ENCODE measurements at places on chromosomes 2 and 18.

DNA sequence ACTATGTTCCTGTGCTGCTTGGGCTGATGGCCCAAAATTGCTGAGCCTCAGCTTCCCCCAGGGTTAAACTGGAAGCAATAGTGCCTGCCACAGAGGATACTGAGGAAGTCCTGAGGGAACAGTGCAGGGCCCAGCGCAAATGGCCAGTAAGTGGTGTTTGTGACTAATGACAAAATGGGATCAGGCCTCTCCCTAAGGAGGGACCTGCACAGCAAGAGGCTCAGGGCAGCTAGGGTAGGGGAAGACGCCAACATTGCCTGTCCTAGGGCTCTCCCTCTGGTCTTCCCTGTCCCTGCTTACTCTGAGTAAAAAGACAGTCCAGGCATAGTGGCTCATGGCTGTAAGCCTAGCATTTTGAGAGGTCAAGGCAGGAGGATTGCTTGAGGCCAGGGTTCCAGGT, 37.8 kb downstream of the INO80C start:
- no peak for DNase-seq

DNA sequence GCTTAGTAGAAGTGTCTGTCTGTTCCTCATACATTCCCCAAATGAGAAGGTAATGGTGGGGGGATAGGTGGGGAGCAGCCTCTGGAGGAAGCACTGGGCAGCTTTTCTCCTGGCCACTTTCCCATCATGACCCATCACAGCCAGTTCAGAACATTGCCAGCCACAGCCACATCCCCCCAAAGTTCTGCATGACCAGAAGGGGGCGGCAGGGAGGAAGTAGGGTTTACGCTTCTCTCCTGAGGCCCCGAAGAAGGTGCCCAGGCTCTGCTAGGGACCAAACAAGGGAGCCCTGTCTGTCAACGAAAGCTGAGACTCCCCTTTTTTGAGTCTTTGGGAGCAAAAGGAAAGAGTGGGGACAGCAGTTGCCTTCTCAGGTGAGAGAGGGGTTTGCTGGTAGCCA, 7.7 kb downstream of the IGFBP5 start:
- no peak for DNase-seq

DNA sequence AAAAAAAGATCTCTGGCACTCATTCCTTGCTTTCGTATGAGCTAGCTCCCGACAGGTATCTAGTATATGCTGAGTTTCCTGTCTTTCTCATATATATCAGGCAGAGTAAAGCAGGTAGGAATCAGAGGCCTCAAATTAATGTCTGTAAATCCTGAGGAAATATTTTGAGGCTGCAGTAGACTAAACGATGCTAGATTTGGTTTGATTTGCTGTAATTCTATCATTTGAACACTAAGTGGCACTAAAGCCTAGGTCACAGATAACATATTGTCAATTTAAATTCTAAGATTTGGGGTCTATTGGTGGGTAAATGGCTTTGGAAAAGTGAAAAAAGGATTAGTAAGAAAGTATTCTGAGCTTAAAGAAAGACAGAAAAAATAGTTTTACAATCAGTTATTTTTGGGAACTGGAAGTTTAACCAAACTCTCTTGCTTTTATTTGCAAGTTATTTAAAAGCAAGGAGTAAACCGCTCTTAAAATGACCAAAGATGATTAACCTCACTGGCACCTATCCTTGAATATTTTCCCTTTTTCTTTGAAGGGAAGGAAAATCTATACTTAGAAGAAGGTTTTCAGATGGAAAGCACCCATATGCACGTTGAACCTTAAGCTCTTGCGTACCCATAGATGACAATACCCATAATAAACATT, 37.6 kb upstream of the SLC4A10 start:
- no peak for DNase-seq

DNA sequence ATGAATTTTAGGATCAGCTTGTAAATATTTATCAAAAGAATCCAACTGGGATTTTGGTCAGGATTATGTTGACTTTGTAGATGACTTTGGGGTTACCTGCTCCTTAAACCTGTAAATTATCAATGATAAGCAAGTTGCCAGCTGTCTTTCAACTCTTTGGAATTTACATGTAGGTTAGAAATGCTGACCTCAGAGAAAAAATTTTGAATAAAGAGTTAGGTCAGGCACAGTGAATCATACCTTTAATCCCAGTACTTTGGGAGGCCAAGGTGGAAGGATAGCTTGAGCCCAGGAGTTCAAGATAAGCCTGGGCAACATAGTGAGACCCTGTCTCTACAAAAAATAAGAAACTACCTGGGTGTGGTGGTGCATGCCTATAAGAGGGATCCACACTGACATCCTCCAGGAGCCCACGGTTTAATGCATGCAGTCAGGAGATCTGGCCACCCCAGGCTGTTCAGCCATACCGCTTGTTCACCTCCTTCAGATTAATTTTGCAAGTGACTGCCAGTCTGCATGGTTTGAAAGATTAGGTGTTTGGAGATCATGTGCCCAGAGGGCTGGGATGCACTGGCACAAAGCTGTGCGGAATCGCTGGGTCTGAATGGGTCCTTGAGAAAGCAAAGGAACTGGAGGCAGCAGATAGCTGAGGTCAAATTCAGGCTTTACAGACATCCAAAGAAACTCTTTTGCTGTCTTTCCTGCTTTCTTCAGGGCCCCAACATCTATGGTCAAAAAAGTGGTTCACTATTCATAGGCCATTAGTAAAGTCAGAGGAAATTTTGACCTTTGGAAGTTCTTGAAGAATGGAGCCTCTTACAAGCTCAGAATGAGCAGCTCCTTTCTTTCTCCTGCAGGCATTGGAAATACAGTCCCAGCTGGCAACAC, 83.4 kb upstream of the TXNDC2 start:
- no peak for DNase-seq

- no peak for DNase-seq
These were observed 21.3 kb upstream of the TMEM131 start for GRCh38 chr2:98016908-98017670.

GRCh38 chr2:101026253-101026701, 24.2 kb downstream of the RPL31 start:
- DNase-seq, result no peak

DNA sequence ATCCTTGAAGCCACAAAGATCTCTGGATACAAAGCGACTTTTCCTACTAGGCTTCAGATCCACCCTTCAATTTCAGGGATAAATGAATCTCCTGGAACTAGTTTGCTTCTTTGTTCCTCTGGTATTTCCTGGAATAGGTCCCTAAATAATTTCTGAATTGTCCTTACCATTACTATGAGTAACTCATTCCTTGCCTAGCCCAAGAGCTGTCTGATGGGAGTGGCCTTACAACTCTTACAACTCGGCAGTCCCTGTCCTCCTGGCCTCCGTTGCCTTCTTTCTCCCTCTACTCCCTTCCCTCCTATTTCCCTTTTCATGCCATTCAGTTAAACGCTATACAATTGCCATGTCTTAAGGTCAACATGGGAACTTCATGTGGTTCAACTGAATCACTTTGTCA, 98.2 kb upstream of the FHL2 start:
- DNase-seq, result no peak

GRCh38 chr2:232696609-232697058, 497 bp upstream of the GIGYF2 start:
- DNase-seq, result no peak

DNA sequence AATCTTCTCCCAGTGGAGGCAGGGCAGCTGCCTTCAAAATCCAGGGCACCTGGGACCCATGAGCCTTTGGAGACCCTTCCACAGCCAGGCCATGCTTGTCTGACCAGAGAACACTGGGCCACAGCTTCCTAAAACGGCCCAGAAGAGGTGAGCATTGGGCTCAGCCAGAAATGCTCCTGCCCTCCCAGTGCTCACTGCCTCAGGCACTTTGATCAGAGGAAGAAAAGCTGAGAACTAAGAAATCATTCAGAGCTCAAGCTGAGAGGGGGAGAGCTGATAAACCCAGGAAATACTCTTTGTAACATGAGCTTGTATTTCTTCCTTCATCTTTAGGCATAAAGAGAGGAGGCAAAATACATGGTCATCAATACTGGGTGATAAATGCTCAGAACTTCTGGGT, 365.5 kb upstream of the KLHL29 start:
- DNase-seq, result no peak

All from lower lobe of right lung (tissue), 2 donors.